ENCODE measurements at places on chromosomes 2 and 18.

- DNase-seq = no peak
These were observed 162.3 kb upstream of the NXPH2 start for GRCh38 chr2:138942466-138942865.

DNA sequence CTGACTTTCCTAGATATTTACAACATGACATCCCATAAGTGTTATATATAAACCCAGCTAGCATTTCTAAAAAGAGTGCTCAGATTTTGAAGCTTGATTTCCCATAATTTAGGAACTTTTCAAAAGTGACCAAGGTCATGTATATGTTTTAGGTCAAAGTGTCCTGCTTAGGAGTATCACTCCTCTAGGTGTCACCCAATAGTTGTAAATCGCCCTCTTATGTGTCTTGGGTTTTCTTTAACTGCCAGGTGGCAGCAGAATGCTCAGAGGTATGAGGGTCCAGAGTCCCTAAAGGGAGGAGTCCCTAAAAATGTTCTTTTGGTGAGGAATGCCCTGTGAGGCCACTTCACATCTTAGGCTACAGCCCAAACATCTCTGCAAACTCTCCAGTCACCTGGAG lies 358.3 kb downstream of the CELF4 start:
- DNase-seq = no peak

DNA sequence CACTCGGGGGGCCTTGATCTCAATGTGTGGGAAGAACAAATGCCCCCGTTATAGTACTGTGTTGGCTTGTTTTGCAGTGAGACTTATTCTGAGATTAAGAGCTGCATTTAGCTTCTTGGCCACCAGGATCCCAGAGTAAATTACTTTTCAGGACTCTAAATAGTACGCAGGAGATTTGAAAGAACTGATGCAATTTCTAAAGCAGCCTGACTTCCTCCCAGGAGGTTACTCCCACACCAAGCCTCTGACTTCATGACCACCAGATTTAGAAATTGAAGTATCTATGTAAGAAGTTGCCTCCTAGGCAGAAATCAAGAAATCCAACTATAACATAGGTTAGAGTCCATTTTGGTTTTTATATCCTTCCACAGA lies 67.0 kb downstream of the FEZ2 start:
- no peak for DNase-seq

DNA sequence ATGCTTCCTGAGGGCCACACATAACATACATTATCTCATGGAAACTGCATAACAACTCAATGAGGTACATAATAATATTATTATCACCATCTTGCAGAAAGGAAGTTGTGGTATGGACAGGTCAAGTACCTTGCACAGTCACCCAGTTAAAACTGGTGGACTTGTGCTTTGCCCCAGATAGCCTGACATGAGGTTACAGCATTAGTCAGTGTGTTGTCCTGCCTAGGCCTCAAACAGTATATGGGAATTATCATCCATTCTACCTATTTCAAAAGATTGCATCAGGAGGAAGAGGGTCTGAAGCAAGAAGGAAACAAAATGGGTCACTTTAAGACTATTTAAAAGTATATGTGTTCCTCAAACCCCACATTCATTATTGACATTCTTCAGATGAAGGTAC lies 5.4 kb upstream of the ANTXR1 start:
- no peak for DNase-seq

GRCh38 chr18:63195326-63196159 lies 124.0 kb downstream of the BCL2 start:
- DNase-seq = no peak

DNA sequence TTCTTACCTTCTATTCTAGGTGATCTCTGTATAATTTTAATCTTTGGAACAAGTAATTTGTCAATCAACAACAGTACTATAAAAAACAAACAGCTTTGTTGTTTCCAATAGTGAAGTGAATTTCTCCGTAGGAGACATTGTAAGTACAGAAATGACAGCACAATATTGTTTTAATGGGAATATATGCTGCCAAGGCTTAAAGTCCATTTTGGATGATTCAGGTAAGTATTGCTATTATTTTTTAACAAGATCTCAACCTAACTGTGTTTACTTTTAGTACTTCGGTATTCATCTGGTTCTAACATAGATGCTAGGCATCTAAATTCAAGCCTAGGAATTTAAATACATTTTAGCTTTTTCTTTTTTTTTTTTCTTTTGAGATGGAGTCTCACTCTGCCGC lies 105.8 kb downstream of the MEP1B start:
- DNase-seq = no peak

- DNase-seq = no peak
These were observed 151.4 kb upstream of the SIX3 start for GRCh38 chr2:44789971-44790721.

GRCh38 chr2:37619959-37620300 lies 51.5 kb downstream of the CDC42EP3 start:
- no peak for DNase-seq

DNA sequence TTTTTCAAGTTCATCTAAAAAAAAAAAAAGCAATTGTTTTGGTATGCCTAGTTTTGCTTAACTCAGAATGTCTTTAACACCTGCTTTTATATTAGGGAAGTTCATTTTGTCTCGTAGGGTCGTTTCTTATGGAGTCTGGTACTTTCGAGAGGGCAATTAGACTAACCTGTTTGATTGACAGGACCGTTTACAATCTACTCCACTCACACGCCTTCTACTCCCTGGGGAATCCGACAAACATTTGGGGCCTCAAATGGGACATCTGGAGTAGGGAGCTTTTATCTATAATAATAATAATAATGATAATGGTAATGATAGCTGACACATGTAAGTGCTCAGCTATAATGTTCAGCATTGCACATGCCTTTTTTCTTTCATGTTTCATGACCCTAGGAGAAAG lies 261.6 kb upstream of the RASGRP3 start:
- DNase-seq = no peak

GRCh38 chr2:27756544-27757498 lies 14.7 kb upstream of the MRPL33 start:
- DNase-seq = no peak

Data from EL (cell line).